ENCODE measurements at places on chromosomes 12 and 14. TPM values are rescaled to one million over a fixed set of nuclear protein-coding genes. Genes with fewer than 3 reads are reported as not detected.

Gene GALNT9
- total RNA-seq = 2.5 TPM

DNA sequence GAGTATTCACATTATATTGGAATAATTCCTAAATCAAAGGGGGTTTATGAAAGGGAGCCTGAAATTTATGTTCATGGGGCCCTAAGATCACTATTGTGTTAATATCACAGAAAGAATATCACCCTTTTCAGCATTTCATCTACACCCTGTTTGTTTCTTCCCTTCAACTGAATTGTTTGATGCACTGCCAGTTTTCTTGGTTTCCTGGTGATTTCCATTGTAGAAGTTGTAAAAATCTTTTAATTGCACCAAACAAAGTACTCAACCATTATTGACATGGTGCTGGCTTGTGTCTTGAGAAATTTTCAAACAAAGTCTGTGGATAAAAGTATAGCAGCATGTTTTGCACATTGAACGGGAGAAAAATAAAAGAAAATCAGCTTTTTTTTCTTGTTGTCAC, 154.8 kb upstream of the PRKD1 start:
- H3K27ac ChIP-seq = no peak overlapping the region
- H3K27me3 ChIP-seq = no peaks in the 10 kb centered on the region
- no peak overlapping the region for H3K4me3 ChIP-seq
- H3K36me3 ChIP-seq = no peaks in the 10 kb centered on the region
- DNase-seq = no peak

DNA sequence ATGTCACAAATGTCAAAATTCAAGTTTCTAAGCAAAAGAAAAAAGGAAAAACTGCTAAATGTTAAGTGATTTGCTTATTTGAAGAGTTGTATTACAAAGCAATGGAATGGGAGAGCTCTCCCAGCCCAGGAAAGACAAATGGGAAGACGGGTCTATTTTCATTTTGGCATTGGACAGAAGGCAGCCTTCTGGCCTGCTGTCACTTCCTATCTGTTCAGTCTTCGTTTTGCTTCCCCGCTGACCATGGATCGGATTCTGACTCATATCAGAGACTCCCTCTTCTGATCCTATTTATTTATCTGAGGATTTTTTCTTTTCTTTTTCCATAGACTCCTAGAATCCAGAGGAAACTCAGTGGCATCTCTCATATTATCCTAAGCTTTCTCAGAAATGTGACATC, 634.9 kb downstream of the DIO2 start:
- H3K4me1 ChIP-seq = 0 out of 2 replicates have a peak, but pooled peaks cover 4% of the 10 kb centered on the region
- no peaks in the 10 kb centered on the region for H3K36me3 ChIP-seq
- no peak overlapping the region for H3K27ac ChIP-seq

DNA sequence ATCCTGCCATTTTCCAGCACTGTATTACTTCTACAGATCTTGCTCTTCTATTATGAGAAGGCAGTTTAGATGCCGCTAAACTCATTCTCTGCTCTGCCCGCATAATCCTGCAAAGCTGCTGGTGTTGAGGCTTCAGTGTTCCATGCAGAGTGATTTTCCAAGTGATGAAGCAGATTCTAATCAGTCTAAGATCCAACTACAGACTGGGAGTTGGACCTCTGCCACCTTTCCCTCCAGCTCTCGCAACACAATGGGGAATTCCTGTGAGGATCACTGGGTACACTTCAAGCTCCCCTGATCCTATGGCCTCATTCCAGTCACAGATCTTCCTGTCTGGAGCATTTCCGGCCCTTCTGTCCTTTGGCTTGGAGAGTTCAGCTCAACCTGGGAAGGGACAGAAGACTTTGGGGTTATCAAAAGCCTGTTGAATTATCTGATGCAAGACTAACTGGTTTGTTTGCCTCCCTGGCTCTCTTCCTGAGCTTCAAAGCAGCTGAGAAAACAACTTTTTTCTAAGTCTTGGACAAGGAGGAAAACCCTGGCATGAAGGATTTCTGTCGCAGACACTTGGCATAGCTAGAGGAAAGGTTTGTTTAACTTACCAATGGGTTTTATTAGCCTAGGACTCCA, 333.9 kb downstream of the ZFP36L1 start:
- H3K4me1 ChIP-seq = peaks cover 12% of the 10 kb centered on the region
- peak overlapping the region; percentile 11 for H3K27ac ChIP-seq
- H3K36me3 ChIP-seq = peaks cover 3% of the 10 kb centered on the region
- DNase-seq = peak; percentile 60

Gene OR4N5
- not detected for total RNA-seq

- no peak within 1 kb of the TSS for H3K27ac ChIP-seq
- DNase-seq = peak; percentile 96
- H3K27me3 ChIP-seq = peaks cover 19% of the 10 kb centered on the region
- H3K4me3 ChIP-seq = peak within 1 kb of the TSS; percentile 79
- H3K4me1 ChIP-seq = peaks cover 25% of the 10 kb centered on the region
Observed at GRCh38 chr12:109998904-109999648, at the start of gene ANKRD13A. ANKRD13A (plus strand) TSS chr12:109999430; CDS start chr12:109999689, 259 bp downstream.

DNA sequence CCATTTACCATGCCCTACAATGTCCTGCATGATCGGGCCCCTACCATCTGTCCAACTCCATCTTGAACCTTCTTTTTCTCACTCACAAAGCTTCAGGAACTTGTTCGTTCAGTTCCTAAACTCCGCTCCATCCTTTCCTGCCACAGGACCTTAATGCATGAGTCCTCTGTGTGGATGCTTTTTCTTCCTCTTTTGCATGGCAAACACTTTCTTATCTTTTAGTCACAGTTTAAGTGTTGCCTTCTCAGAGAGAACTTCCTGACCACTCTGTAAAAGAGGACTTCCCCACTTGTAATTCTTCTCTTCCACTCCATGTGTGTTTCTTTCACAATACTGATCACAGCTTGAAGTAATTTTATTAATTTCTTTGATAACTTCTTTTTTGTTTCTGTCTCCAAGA, 54.4 kb upstream of the ETV6 start:
- no peak for DNase-seq
- peaks cover 7% of the 10 kb centered on the region for H3K4me1 ChIP-seq
- no peaks in the 10 kb centered on the region for H3K36me3 ChIP-seq
- H3K27ac ChIP-seq = no peak overlapping the region
- no peaks in the 10 kb centered on the region for H3K27me3 ChIP-seq

Gene C12orf57
- total RNA-seq = 186 TPM

Gene PTGDR
- total RNA-seq = 0.23 TPM

DNA sequence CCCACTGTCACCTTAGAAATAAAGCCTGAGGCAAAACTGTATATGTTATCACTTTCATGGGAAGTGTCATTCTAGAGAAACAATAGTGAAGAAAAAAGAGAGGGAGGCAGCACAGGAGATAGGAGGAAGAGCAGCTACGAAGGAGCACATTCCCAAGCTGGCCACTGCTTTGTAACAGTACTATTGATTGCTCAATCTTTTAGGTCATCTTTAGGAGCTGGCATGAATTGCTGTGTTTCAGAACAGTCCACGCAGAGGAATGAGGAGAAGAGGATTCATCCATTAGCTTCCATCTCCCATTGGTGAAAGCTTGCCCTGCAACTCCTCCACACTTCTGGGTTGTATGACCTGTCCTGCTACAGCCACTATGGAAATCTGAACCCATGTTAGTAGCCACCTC, 372.5 kb upstream of the DDHD1 start:
- H3K27me3 ChIP-seq = no peaks in the 10 kb centered on the region
- H3K27ac ChIP-seq = no peak overlapping the region
- no peak overlapping the region for H3K4me3 ChIP-seq
- no peaks in the 10 kb centered on the region for H3K36me3 ChIP-seq
- no peak for DNase-seq

GRCh38 chr14:90109858-90110257, 48.1 kb downstream of the KCNK13 start:
- H3K27ac ChIP-seq = no peak overlapping the region
- no peaks in the 10 kb centered on the region for H3K27me3 ChIP-seq
- H3K4me3 ChIP-seq = no peak overlapping the region
- H3K4me1 ChIP-seq = no peaks in the 10 kb centered on the region

GRCh38 chr12:50103767-50104321, at the start of gene GPD1:
GPD1 (plus strand) TSS chr12:50104008; CDS start chr12:50104051, 43 bp downstream.
- H3K27me3 ChIP-seq = no peaks in the 10 kb centered on the region
- no peak within 1 kb of the TSS for H3K27ac ChIP-seq
- 0 out of 2 replicates have a peak, but pooled peaks cover 3% of the 10 kb centered on the region for H3K36me3 ChIP-seq

Gene KLHL33
- total RNA-seq = 0.35 TPM

- no peaks in the 10 kb centered on the region for H3K27me3 ChIP-seq
- no peak overlapping the region for H3K4me3 ChIP-seq
- DNase-seq = no peak
- no peaks in the 10 kb centered on the region for H3K36me3 ChIP-seq
Observed at GRCh38 chr12:79227091-79227490, 362.5 kb downstream of the SYT1 start.

GRCh38 chr12:59452259-59452658, 143.6 kb upstream of the SLC16A7 start:
- no peak overlapping the region for H3K4me3 ChIP-seq
- H3K27ac ChIP-seq = no peak overlapping the region
- no peak for DNase-seq
- no peaks in the 10 kb centered on the region for H3K36me3 ChIP-seq
- no peaks in the 10 kb centered on the region for H3K27me3 ChIP-seq

DNA sequence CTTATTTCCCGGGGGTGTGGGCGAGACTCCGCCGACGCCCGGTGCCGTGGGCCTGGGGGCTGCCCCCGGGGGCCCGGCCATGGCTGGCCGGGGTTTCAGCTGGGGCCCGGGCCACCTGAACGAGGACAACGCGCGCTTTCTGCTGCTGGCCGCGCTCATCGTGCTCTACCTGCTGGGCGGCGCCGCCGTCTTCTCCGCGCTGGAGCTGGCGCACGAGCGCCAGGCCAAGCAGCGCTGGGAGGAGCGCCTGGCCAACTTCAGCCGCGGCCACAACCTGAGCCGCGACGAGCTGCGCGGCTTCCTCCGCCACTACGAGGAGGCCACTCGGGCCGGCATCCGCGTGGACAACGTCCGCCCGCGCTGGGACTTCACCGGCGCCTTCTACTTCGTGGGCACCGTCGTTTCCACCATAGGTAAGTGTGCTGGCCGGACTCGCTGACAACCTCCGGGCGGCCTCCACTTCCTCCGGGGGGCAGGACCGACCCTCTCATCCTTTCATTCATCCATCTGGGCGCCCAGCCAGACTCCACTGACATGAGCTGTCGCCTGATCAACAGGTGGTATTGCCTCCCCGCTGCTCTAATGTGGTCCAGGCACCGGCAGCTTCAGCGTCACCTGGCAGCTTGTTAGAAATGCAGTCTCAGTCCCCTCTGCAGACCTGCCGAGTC, 467 bp downstream of the KCNK13 start:
- no peaks in the 10 kb centered on the region for H3K36me3 ChIP-seq
- DNase-seq = peak; percentile 58
- no peak overlapping the region for H3K27ac ChIP-seq
- peaks cover 24% of the 10 kb centered on the region for H3K4me1 ChIP-seq
- peak overlapping the region; percentile 86 for H3K4me3 ChIP-seq
- H3K27me3 ChIP-seq = peaks cover 79% of the 10 kb centered on the region

Gene GPR33
- not detected for total RNA-seq

Gene CAMKK2
- 18.5 TPM for total RNA-seq

Gene KRT4
- total RNA-seq = not detected

DNA sequence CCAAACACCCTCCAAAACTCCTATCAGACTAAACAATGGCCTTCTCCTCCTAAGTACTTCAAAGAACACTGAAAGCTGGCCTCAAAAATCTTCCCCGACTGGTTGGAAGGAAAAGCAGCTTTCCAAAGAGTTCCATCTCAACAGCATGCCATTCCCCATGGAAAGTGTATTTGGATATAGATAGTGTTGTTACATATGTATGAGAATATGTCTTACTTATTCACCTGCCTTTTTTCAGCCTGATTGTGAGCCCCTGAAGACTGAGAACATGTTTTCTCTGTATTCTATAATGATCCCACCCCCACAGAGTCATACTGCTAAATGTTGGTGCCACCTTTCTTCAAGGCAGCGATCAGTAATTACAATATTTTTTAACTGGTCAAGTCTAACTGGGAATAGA, 185.4 kb upstream of the G2E3 start:
- H3K36me3 ChIP-seq = no peaks in the 10 kb centered on the region
- no peak overlapping the region for H3K4me3 ChIP-seq
- no peaks in the 10 kb centered on the region for H3K27me3 ChIP-seq
- no peak for DNase-seq

DNA sequence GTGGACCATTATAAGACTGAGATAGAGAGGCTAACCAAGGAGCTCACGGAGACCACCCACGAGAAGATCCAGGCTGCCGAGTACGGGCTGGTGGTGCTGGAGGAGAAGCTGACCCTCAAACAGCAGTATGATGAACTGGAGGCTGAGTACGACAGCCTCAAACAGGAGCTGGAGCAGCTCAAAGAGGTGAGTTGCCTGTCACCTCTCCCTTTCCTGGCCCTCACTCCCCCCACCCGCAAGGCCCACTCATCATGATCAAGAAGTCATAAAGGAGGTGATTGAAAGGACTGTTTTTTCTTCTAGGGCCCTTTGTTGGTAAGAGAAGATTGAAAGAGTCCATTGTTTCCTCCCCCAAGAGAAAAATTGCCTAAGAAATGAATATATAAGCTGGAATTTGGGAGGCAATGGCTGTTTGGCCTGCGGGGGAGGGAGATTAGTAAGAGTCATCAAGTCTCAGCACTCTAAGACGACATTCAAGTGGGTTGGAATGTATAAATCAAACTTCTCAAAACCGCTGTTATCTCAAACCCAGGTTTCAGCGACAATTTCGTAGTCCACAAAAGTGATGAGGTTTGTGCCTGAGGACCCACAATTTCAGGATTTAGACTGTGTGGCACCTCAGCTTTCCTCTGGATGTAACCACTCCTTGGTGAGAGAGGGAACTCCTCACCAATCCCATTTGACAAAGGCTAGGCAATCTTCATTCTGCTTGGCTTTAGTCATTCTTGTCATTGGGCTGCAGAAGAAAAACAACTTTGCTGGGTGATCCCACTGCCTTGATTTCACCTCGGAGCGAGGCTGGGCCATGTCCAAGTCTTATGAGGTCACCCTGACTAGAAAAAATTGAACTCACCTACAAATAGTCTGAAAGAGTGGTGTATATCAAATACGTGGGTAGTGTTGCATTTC, 966 bp downstream of the BICD1 start:
- peak overlapping the region; percentile 87 for H3K27ac ChIP-seq
- H3K27me3 ChIP-seq = no peaks in the 10 kb centered on the region
- H3K36me3 ChIP-seq = no peaks in the 10 kb centered on the region
- peak; percentile 38 for DNase-seq
- H3K4me3 ChIP-seq = peak overlapping the region; percentile 95

DNA sequence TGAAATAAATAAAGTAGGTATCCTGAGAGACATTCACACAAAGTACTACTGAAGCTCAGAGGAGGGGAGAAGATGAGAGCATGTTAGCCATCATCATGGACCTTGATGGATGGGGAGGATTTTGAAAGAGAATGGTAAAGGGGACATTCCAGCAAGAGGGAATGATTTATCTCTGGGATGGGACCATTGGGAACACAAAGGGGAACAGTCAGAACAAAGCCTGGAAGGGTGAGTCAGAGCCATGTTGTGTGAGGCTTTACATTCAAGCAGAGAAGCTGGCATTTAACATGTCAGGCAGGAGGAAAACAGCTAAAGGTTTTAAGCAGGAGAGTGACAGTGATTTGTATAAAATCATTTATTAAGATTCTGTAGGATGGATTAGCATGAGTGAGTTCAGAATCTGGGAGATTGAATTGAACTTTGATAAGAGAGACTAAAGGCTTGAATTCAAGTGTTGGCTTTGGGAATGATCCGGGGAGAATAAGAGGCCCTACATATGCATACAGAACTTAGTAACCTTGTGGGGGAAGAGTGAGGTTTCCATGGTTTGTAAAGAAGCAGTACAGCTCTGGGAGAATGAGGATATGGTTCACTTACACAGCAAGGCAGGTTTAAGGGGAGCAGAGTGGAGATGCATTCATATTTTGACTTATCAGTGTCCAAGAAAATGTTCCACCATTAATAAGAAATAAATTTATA, 174.4 kb downstream of the SYT10 start:
- H3K27me3 ChIP-seq = no peaks in the 10 kb centered on the region
- peak; percentile 2 for DNase-seq
- no peak overlapping the region for H3K4me3 ChIP-seq
- no peaks in the 10 kb centered on the region for H3K4me1 ChIP-seq
- H3K36me3 ChIP-seq = no peaks in the 10 kb centered on the region

Gene ZC2HC1C
- 3.7 TPM for total RNA-seq

Measured in GM23338 (cell line).